ENCODE measurements at places on chromosomes 1 and 21.

DNA sequence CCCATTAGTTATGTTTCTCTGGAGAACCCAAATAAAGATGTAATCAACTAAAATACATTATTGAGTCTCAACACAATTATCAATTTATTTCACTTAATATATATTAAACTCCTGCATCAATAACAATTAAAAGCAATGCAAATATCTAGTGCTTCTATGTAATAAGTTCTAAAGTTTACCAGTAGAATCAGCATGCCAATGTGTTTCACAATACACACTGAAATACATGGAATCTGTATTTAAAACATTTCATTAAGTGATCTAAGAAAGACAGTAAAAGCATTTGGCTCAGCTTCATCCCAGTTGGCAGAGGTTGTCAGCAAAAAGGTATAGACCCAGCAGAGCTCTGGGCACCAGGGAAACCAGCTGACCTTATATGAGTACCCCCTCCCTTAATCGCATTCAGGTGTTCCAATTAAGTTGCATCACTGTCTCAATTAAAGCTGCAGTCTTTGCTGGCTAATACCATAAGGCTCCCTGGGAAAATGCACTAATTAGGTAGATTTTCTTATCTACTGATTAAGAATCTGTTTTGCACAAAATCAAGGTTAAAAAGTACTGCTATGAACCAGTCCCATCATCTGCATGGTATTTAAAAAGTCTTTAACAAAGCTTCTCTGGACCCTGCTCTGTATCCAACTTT, 63.1 kb downstream of the NIBAN1 start:
- DNase-seq, result no peak

DNA sequence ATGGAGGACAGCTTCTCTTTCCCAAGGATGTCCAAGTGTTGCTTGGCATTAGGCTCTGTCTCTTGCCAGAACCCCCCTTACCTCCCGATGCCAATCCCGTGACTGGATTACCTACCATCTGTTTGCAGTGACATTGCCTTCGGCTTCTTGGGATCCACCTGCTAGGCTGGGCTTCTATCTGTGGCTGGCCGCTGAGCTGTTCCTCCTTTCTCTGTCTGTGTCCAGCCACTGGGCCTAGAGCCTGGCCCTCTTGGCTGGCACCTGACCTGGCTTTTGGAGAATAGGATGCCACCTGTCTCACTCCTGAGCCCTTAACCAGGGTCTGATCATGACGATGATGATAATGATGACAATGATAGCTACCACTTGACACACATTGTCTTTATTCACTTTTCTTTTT, 41.6 kb upstream of the STUM start:
- no peak for DNase-seq

DNA sequence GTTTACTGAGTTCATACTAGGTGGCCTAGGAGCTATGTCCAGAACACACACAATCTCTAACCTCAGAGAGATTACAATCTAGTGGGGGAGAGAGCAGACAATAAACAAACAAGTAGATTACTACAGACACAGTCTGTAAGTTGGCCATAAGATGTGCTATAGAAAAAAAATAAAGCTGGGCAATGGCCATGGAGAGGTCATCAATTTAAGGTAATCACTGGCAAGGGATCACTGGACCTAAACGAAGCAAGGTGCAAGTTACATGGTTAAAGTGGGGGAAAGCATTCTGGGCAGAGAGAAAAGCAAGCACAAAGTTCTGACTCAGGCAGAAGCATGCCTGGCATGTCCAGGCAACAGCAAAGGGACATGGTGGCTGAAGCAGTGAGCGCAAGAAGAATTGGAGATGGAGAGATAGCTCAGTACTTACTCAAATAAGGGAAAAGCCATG, 147.0 kb downstream of the RERE start:
- no peak for DNase-seq

DNA sequence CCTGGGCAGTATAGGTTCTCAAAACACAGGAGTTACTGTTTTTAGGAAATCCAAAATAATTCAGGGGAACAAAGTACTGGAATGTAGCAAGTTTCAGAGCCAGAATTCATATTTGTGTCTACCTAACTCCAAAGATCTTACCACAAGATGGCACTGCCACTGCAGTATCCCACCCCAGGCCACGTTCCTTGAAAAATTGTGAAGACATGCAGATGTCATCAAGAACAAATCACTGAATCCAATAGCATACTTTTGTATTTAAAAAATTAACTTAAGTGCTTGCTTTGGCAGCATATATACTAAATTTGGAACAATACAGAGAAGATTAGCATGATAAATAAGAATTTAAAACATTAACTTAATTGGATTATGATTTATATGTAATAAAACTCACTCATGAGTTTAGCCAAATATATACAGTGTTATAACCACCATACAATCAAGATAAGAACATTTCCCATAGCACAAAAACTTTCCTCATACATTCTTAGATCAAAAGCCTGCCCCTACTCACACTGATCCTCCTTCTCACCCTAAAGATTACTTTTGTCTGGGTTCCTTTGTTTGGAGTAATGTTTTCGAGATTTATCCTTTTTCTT, 209.9 kb downstream of the FAF1 start:
- no peak for DNase-seq
